ENCODE measurements at places on chromosomes 12 and 14.

- DNase-seq, result no peak
Observed at GRCh38 chr12:46108721-46109120, 118.3 kb upstream of the SCAF11 start.

- DNase-seq, result no peak
Observed at GRCh38 chr12:1691123-1692007, 495 bp downstream of the ADIPOR2 start.

GRCh38 chr12:13534645-13535398 lies 338.3 kb downstream of the EMP1 start:
- DNase-seq, result no peak

GRCh38 chr12:11623382-11623781 lies 26.1 kb upstream of the ETV6 start:
- no peak for DNase-seq

DNA sequence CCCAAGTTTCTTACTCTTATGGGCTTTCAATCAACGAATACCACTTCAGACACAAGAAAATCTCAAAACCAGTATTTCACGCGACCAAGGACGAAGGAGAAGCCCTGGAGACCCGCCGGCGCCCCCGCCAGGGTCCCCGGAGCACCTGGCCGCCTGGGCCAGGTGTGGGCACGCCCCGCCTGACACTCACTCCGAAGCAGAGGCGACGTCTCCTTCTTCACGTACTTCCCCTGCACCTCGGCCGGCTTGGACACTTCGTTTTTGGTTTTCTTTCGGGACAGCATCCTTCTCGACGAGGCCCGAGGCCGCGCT lies 466 bp downstream of the SAV1 start:
- DNase-seq, result no peak

DNA sequence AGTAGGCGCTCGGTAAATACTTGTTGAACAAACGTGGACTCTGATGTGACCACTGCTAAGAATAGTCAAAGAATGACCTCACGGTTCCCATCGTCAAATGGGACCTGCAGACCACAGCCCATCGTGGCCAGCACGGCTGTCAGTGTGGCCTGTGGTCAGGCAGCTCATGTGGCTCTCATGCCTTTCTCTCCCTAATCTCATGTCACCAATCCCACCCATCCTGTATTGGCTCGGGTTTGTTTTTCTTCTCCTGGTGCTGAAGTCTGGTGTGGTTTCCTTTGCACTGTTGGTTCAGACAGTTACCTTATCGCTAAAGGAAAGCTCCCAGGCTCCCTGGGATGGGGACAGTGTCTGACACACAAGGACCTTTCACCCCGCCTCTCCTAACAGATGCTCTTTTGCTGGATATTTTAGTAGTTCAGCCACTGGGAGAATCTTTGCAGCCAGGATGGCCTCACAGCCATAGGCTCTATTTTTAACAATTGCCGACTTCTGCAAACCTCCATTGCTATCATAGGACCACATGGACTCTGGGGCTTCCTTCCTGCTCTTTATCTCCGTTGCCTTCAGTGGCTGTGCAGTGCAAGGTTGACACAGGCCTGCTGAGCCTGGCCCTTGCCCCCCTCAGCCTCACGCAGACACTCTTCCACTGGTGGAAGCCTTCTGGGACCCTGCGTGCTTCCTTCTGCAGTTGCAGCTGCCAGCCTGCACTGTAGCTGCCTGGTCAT lies 293.1 kb upstream of the FKBP4 start:
- DNase-seq, result no peak

GRCh38 chr14:102840115-102840514 lies 62.9 kb downstream of the TRAF3 start:
- DNase-seq, result no peak

DNA sequence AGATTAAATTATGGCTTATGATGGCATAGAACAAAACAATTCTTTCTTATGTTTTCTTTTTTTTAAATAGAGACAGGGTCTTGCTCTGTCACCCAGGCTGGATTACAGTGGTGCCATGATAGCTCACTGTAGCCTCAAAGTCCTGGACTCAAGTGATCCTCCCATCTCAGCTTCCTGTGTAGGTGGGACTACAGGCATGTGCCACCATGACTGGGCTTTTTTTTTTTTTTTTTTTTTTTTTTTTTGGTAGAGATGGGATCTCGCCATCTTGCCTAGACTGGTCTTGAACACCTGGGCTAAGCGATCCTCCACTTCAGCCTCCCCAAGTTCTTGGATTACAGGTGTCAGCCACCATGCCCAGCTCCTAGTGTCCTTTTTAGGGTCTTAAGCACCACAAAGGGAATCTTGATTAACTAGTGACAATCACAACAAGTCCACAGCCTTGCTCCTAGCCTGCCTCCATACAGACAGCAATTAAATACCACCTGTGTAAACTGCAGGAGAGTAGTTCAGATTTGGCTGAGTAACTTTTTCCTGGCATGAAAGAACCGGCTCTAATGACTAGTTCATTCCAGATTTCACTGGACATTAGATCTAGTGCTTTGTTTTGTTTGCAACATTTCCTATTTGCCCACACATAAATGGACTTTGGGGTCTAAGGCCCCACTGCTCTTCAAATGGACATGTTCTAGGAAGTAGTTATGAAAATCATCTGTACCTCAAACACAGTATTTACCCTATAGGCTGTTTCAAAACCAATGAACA lies 61.6 kb downstream of the SH2B3 start:
- no peak for DNase-seq

DNA sequence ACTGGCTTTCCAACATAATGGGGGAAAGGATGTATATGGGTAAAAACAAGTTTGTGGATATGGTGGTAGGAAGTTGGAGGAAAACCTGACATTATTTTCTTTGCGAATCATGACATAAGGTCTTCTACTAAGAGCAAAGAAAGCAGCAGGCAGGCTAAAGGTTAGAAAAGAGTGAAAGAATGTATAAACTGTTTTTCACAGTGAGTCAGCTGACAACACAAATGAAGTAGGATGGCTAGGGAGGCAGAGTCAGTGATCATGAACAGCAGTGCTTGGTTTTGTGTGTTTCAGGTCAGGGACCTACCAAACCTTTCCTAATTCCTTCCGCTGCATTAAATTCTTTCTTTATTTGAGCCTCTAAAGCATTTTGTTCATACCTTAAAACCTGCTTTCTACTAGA lies 46.3 kb upstream of the CATSPERB start:
- no peak for DNase-seq

DNA sequence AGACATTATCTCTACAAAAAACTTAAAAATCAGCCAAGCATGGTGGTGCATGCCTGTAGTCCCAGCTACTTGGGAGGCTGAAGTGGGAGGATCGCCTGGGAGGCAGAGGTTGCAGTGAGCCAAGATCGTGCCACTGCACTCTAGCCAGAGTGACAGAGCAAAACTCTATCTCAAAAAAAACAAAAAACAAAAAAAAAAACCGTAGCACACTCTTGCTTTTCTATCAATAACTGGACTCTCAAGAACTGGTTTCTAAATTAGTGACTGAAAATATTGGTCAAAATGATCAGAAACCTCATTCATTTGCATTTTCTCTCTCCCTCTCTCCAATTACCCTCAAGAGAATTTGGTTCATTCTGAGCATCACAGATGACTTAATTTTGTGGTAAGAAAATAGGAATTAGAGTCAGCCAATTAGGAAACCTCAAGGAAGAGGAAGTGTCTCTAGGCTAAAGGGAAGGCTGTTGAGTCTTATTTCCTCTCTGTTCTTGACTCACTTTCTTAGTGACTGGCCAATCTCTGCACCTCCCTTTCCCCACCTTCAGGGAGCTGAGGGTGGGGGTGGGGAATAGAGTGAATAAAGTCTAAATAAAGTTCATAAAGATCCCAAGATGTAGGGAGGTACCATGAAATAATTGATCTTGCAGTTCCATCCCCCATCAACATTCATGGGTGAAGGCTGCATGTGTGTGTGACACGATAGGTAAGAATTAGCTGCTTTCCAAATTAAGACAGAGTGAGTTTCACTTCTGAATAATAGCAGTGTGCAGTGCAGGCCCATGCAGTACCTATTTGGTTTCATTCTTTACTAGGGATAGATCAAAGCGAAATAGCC lies 6.8 kb upstream of the PSMA6 start:
- no peak for DNase-seq

DNA sequence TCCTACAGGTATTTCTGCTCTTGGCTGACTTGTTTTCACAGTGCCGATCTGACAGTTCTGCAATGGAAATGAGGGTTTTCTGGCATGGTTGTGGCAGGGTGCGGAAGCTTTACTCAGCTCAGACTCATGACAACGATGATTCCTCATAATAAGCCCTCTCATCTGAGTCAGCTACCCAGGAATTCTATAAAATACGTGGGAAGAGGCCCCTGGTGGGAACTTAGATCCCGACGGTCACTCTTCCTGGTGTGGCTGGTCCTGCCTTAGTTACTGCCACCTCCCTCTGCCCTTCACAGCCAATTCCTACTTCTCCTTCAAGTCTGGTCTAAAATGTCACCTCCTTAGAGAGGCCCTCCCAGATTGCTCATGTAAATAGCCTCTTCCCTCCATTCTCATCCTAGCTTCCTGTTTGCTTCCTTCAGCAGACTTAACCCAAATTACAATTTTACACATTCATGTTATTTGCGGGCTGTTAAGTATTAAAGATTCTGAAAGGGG lies 104.2 kb upstream of the MAP1LC3B2 start:
- no peak for DNase-seq

DNA sequence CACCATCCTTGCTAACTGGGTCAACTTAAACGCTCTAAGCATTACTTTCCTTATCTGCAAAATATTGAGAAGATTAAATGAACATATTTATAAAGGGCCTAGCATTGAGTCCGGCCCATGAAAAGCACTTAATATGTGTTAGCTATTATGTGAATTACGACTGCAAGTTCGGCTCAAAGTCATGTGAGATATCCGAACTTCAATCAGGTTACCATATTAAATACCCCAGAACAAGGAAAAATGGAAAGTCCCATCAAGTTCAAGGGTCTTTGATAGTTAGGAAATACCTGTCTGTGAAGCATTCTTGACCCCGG lies 487 bp upstream of the NRDE2 start:
- DNase-seq, result no peak

- no peak for DNase-seq
Observed at GRCh38 chr12:90802727-90803126, 152.2 kb downstream of the CCER1 start.

DNA sequence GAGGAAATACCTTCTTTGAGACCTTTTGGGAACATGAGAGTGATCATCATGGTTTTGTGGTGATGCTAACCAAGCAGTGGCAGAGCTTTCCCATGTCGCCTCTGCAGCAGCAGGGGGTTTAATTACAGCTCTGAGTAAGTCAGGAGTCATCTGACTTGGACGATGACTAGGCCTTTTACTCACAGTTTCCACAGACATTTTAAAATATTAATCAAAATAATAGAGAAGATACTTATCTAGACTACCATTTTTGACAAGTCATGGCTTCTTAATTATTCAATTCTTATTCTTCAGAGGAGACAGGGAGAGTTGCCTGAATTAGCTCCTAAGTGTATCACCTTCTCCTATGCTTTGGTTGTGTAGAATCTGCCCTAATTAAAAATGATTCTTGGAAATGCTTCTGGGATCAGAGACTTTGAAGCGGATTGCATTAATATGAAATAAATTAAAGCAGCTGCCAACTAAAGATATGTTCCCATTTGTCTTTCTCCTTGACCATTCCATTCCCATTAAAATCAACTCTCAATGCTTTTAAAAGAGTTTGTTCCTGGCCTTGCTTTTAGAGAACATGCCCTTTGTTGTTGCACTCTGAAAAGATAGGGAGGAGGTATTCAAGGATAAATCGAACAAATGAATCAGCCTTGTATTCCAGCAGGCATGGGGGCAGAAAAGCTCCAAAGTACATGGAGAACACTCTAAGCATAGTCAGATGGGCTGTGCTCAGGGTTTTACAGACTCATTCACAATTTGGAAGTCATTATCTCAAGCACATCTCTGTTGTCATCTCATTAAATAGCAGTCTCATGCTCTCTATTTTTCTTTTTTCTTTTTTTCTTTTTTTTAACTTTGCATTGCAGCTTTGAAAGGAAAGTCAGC lies 7.7 kb upstream of the IFNG-AS1 start:
- no peak for DNase-seq

DNA sequence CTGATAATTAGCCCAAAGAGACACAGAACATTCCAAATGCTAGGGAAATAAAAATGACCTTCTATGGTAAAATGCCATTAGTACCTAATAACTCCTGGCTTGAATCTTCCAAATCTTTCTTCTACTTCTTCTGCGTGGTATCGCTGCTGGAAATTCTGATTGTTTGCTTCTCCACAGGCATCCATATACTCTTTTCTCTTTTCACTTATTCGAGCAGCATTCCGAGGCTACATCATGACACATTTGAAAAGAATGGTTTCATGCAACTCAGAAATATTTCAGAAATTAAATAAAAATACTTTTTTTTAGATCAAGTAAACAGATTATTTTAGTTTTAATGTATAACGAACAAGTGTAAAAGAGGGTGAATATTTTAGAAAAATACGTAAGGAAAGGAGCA lies 18.9 kb downstream of the ZCCHC8 start:
- no peak for DNase-seq

GRCh38 chr12:81570234-81570633 lies 188.9 kb downstream of the PPFIA2 start:
- DNase-seq, result no peak

GRCh38 chr14:102902086-102902485 lies 20.4 kb upstream of the AMN start:
- no peak for DNase-seq

GRCh38 chr14:39351708-39352107 lies 80.5 kb downstream of the FBXO33 start:
- DNase-seq, result no peak

DNA sequence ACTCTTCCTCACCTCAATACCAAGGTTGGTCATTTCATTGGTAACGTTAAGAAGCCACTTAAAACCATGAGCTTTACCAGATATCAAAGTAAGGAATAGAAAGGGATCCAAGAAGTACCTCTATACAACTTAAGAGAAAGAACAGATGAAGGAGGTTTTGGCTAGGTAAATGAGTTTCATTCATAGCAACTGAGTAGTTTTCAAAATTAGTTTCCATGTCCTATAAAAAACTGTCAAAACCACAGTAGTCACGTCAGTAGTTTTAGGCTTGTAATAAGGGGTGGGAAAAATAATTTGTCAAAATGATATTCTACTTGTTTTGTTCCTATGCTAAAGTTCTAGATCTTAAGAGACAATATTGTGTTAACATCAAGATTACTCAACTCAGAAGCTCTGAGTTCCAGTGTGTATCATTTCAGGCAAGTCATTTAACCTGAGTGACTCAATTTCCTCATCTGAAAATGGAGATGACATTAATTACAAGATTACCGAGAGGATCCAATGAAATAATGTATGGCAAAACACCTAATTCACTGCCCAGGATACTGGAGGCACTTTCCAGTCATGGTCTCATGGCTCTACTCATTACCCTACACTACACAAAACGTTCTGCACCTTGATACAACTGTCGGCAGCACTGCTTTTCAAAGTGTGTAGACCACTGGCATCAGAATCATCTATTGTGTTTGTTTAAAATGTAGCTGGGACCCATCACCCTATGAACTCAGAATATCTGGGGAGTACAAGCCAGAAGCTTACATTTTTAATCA lies 24.1 kb upstream of the SLC6A13 start:
- DNase-seq, result no peak

- DNase-seq, result no peak
Observed at GRCh38 chr12:1962051-1963020, 41.9 kb downstream of the DCP1B start.

- DNase-seq, result no peak
Observed at GRCh38 chr14:94269156-94269555, 23.9 kb downstream of the SERPINA10 start.

- no peak for DNase-seq
Observed at GRCh38 chr12:101490286-101490920, 15.3 kb downstream of the SPIC start.

- no peak for DNase-seq
Observed at GRCh38 chr12:111110556-111110955, 190.2 kb upstream of the MYL2 start.

- DNase-seq, result no peak
Observed at GRCh38 chr14:30884901-30885300, 10.5 kb downstream of the COCH start.
